ENCODE measurements at places on chromosomes 4 and X.
A peak's percentile ranks its signal among the peaks of the same experiment; 100 is the strongest.

DNA sequence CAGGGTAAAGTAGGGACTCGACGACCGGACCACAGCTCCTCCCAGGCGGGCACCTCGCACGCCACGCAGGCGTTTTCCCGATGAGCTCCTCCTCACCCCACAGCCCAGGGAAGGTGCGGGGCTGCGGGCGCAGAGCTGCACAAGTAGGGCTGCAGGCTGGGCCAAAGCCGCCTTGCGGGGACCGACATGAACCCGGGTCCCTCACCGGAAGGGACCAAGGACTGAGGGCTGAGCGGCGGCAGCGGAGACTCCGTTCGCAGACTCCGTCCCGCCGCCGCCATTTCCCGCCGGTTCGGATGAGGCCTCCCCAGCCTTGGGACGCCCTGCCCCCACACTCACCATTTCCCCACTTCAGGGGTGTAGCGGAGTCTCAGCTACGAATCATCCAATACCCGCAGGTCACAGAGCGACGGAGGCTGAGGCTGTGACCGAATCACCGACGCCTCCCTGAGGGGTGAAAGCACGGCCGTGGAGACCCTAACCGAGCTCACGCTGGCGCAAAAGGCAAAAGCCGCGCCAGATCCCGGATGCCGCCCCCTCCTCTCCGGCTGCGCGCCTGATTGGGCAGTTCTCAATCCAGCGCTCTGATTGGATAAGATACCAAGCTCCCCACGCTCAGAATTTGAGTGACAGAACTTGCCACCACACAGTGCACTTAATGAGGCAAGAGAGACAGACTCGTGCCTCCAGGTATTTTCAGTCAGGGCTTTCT is at the start of gene ZNF732:
Gene ZNF732 (minus strand): TSS at position 506 of the 712 bp plus-strand sequence. CDS start 164 bp downstream, at position 342.
- no peak for DNase-seq

DNA sequence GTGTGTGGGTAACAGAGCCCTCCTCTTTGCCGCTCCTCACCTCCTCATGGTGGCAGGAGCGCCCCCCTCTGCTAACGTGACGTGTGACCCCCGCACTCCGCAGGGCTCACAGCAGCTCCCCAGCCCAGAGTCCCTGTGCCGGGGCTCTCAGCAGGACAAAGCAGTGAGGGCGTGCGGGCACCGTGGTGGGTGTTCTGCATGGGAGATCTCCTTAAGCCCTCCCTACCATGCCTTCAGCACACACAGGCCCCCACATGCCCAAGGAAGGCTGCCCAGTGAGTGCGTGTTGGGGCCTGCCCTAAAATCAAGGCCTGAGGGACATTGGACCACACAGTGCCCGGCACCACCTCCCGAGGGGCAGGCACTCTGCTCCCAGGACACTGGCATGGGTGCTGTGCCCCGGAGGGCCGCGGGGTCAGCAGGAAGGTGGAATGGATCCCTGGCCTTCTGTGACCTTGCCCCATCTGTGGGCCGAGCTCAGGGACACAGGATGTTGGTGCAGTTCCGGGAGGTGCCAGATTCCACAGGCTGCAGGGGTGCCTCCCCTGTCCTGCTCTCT is 10.1 kb downstream of the PSAPL1 start:
- no peak for DNase-seq

DNA sequence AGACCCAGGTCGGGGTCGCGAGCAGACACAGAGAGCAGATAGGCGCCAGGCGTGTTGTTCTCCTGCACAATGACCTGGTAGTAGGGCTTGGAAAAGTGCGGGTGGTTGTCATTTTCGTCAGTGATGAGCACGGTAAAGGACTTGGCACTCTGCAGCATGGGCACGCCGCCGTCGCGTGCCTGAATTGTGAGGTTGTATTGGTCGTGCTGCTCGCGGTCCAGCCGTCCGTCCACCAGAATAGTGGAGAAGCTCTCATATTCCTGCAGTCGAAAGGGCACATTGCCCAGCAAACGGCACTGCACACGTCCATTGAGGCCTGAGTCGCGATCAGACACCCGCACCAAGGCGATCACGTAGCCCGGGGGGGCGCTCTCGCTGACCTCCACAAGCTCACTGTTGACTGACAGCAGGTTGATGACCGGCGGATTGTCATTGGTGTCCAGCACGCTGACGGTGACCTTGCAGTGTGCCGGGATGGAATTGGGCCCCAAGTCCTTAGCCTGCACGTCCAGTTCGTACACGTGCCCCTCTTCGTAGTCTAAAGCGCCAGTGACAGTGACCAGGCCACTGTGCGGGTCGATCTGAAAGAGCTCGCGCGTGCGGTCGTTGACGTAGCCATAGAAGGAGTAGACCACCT is 2.8 kb downstream of the PCDH19 start:
- DNase-seq, result no peak

DNA sequence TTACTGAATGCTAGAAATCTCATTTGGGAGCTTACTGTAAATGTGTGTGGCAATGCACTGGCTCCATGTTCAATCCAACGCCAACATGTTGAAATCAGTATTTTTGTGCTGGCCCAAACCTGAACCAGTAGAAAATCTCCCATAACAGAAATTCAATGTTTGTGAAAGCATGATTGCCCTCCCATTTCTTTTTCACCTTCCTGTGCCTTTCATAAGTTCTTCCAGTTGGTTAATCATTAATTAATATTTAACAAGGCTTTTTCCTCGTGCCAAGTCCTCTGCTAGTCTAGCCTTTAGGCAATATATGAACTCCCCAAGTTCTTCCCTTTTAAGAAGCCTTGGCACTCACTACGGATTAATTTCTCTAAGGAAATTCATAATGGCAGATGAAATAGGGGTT is 1.3 kb upstream of the PLS3 start:
- DNase-seq, result peak; percentile 32

DNA sequence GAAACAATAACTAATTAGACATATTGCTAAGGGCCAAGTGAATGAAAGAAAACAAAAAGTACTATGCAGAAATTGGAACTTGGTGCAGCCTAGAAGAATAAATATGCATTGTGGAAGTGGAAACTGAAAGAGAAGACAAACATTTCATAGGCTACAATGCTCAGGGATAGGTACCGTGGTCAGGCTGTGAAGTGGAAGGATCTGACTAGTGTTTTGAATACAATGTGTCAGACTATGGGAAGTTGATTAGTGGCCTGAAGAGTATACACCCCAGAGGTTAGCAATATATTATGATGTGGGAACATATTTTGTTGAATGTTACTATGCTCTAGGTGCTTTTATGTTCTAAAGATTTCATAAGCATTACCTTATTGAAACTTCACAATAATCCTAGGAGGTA is 36.8 kb downstream of the GPRIN3 start:
- no peak for DNase-seq

GRCh38 chr4:53688186-53688790 is 97.0 kb upstream of the LNX1 start:
- DNase-seq, result peak; percentile 55

- DNase-seq, result no peak
Observed at GRCh38 chrX:118990512-118991227, 16.3 kb downstream of the LONRF3 start.

DNA sequence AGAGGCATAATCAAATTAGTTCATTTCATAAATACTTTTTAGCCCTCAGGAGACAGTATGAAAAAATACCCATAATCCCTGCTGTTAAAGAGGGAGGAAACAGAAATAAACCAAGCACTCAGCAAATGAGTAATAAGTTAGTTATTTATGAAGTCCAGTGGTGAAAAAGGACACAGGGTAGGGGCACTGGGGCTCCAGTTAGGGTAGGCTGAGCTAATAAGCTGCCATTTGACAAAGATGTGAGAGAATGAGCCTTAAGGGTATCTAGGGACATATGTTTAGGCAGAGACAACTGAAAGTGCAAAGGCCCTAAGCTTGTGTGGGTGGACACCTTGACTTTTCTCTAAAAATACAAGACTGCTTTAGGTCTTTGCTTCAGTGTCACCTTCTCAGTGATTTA is 94.4 kb downstream of the IL15 start:
- no peak for DNase-seq

DNA sequence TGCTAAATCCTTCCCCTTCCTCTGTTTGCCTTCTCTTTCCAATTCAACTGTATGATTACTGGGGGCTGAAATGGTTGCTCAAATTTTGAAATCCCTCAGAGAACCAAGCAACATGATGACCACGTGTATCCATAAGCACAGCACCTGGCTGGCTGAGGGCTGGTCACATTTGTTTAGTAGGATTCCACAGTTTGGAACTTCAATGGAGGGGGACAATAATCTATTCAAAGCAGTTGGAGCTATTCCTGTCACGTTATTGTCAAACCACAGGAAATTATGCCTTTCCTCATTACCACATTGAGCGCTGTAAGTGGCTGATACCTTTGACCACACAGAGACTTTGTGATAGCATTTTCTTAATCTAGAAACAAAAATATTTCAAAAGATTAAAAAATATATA is 7.0 kb downstream of the TMSB4X start:
- DNase-seq, result peak; percentile 72

DNA sequence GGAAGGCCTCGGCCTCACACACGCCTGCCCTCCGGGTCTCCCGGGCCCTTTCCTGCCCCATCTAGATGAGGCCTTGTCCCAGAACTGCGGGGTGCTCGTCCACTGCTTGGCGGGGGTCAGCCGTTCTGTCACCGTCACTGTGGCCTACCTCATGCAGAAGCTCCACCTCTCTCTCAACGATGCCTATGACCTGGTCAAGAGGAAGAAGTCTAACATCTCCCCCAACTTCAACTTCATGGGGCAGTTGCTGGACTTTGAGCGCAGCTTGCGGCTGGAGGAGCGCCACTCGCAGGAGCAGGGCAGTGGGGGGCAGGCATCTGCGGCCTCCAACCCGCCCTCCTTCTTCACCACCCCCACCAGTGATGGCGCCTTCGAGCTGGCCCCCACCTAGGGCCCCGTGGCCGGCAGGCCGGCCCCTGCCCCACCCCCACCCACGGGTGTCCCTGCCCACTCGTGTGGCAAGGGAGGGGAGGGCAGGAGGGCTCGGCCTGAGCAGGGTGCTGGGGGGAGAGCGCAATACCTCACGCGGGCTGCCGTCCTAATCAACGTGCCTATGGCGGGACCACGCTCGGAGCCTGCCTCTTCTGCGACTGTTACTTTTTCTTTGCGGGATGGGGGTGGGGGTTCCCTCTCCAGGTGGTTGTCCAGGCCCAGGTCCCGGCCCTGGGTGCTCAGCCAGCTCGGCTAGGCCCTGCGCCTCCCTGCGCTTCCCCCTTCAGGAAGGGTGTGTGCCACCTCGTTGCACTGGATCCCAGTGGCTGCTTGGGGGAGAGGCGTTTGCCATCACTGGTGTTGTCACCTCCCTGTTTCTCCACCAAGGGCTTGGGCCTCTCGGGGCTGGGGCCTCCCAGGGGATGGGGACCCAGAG is 3.1 kb downstream of the DUSP9 start:
- no peak for DNase-seq

DNA sequence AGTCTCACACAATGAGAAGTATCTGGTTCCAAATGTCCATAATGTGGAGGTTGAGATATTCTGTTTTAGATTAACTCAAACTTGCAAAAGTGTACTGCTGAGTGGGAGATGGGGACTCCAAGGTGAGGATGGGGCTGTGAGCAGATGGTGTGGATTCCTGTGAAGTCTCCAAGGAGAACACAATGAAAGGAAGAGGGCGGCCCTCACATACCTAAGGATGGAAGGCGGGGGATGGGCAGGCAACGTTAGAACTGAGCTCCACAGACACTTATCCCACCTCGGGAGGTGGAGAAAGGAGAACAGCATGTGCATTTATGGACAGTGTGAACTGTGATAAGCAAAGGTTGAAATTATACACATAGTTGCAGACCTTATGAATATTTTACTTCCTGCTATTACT is 9.9 kb upstream of the SPATA4 start:
- DNase-seq, result no peak

DNA sequence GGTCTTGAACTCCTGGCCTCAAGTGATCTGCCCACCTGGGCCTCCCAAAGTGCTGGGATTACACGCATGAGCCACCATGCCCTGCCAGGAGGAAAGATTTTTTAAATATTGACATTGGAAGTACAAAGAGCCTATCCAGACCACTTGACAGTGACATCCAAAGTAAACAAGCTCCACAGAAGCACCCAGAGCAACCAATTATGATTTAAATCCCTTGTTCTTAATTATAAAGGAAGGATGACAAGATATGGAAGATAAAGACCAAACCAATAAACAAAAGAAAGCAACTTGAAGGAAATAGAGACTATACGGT is 27.7 kb upstream of the RPL34 start:
- no peak for DNase-seq

GRCh38 chr4:137541876-137542646 is 9.8 kb upstream of the PCDH18 start:
- DNase-seq, result no peak

GRCh38 chr4:26839534-26839951 is 21.1 kb upstream of the STIM2 start:
- peak; percentile 66 for DNase-seq

GRCh38 chrX:18179446-18179845 is 41.2 kb downstream of the BEND2 start:
- no peak for DNase-seq

- DNase-seq, result no peak
Observed at GRCh38 chrX:14003028-14003427, 26.7 kb downstream of the GEMIN8 start.

DNA sequence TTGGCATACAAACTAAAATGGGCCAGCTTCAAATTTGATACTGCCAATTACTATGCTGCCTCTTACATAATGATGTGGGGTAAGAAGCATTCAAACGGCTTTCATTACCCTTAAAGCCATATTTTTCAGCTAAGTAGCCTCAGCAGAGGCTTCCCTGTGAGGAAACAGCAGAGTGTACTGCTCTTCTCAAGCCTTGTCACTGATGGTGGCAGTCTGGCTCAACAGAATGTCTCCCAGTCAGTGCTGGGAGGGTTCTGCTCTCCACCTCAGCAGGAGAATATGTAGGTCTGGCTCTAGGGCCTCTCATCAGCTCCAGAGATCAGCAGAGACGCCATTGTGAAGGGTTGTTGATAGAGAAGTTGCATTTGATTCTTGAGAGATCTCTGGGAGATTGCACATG is 44.6 kb upstream of the MBNL3 start:
- DNase-seq, result no peak

DNA sequence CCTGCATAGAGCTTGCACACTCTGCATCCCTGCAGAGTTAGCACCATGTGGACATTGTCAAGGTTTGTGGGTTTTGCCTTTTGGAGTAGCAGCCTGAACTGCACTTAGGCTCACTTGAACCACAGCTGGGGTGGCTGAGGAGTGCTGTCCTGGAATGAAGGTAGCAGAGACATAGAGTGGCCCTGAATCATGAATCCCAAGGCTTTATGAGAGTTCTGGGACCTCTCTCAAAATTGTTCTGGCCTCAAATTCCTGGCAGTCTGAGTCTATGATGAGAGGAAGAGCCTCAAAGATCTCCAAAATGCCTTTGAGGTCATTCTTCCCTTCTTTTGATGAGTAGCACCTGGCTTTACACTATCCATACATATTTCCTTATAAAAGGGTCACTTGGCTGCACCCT is 37.1 kb upstream of the ADH1C start:
- no peak for DNase-seq

GRCh38 chr4:125765941-125766340 is 451.2 kb downstream of the FAT4 start:
- DNase-seq, result no peak

DNA sequence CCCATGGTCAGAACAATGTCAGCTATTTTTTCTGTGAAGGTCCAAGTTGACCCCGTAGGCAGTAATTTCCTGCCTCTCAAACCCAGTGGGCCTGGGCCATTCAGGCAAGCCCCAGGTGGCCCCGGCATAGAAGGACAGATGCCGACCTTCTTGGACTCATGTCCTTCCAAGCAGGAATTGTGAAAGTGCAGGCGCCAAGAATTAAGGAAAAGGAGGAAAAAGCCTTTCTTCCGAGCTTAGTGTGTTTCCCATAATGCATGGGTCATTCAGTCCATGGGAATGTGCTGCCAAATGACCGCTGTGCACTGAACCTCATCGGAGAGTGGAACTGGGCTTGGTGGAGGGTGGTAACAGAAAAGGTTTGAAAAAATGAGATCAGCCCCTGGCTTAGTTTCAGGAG is 196.5 kb upstream of the HS3ST1 start:
- DNase-seq, result no peak

- DNase-seq, result no peak
Observed at GRCh38 chr4:83388313-83388676, 53.6 kb upstream of the HPSE start.

Measured in SW480 (cell line).